K562 (cell line): ENCODE measurements at places on chromosomes 2 and 18.

DNA sequence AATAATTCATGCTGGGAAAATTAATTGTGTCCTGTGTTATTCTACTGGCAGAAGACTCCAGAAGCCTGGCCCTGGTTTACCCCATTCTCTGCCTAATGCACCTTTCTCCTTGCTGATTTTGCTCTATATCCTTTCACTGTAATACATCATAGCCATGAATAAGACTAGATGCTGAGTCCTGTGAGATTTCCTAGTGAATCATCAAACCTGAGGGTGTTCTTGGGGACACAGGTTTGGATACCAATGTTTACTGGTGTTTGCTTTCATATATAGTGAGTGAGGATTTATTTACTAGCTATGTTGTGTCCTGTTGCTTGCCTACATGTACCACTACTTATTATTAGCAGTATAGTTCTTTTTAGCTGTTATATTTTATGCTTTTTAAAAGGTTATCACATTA is 6.5 kb downstream of the METTL5 start:
- peaks cover 79% of the 10 kb centered on the region for H3K36me3 ChIP-seq
- H3K4me3 ChIP-seq: no peak overlapping the region

DNA sequence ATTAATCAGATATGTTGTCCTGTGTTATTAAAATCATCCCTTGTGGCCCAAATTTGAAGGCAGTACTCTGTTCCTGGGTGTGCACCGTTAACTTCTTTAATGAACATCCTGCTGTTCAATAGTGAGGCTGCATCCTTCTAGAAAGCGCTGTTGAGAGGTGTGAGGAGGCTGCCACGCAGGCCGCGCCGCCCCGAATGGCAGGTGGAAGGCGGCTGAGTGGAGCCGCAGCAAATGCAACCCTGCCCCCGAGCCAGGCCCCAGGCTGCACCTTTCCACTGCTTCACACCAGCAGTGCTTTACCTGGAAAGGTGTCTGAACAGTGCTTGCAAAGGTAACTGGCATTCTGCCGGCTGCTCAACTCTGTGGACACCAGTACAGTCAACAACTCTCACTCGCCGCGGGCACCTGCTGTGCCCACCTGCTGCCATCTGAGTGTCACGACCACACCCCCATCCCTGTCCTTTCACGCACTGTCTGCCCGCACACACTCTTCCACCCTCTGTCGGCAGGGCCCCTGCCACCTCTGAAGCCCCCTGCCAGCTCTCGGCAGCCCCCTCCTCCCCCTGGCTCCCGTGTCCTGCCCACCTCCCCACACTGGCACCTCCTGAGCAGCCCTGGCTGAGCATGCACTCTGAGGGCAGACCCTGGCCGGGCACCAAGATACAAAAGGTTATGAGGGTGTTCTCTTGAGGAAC is 70.9 kb downstream of the ODC1 start:
- no peaks in the 10 kb centered on the region; the same call in 2 of the 3 replicates for H3K36me3 ChIP-seq
- H3K27me3 ChIP-seq: no peaks in the 10 kb centered on the region
- peaks cover 5% of the 10 kb centered on the region; the same call in 2 of the 3 replicates for H3K4me1 ChIP-seq
- no peak overlapping the region for H3K27ac ChIP-seq

DNA sequence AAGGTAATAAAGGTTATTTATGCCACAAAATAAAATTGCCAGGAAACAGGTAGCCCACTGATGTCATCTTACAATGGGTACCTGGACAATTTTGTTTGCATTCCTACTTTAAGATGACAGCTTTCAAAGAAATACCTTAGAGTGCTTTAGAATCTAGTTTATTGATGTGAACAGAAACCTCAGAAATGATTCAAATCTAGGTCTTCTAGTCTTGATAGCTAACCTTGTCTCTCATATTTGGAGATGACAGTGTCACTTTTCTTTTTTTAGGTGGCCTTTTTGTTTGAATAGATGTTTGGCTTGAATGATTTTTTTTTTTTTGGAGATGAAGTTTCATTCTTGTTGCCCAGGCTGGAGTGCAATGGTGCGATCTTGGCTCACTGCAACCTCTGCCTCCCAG is 69.1 kb downstream of the PIK3C3 start:
- no peaks in the 10 kb centered on the region for H3K27me3 ChIP-seq
- no peak overlapping the region for H3K4me3 ChIP-seq
- H3K36me3 ChIP-seq: peaks cover 3% of the 10 kb centered on the region; the same call in 1 of the 3 replicates
- no peak overlapping the region for H3K27ac ChIP-seq
- no peak for DNase-seq
- no peaks in the 10 kb centered on the region for H3K4me1 ChIP-seq

- no peaks in the 10 kb centered on the region for H3K36me3 ChIP-seq
- H3K4me3 ChIP-seq: no peak overlapping the region
- H3K4me1 ChIP-seq: no peaks in the 10 kb centered on the region
- no peak overlapping the region for H3K27ac ChIP-seq
- no peak for DNase-seq
- H3K27me3 ChIP-seq: no peaks in the 10 kb centered on the region
These were observed 60.0 kb downstream of the MYO1B start for GRCh38 chr2:191304939-191305875.

- no peak overlapping the region for H3K4me3 ChIP-seq
- no peaks in the 10 kb centered on the region for H3K36me3 ChIP-seq
- DNase-seq: no peak
- H3K27me3 ChIP-seq: peaks cover 5% of the 10 kb centered on the region; the same call in 1 of the 3 replicates
These were observed 88.9 kb upstream of the RBBP8 start for GRCh38 chr18:22844190-22844589.

GRCh38 chr2:181185948-181186347 is 205.5 kb downstream of the UBE2E3 start:
- no peak overlapping the region for H3K4me3 ChIP-seq
- no peaks in the 10 kb centered on the region for H3K36me3 ChIP-seq
- no peaks in the 10 kb centered on the region for H3K27me3 ChIP-seq
- H3K4me1 ChIP-seq: no peaks in the 10 kb centered on the region
- no peak for DNase-seq
- H3K27ac ChIP-seq: no peak overlapping the region

DNA sequence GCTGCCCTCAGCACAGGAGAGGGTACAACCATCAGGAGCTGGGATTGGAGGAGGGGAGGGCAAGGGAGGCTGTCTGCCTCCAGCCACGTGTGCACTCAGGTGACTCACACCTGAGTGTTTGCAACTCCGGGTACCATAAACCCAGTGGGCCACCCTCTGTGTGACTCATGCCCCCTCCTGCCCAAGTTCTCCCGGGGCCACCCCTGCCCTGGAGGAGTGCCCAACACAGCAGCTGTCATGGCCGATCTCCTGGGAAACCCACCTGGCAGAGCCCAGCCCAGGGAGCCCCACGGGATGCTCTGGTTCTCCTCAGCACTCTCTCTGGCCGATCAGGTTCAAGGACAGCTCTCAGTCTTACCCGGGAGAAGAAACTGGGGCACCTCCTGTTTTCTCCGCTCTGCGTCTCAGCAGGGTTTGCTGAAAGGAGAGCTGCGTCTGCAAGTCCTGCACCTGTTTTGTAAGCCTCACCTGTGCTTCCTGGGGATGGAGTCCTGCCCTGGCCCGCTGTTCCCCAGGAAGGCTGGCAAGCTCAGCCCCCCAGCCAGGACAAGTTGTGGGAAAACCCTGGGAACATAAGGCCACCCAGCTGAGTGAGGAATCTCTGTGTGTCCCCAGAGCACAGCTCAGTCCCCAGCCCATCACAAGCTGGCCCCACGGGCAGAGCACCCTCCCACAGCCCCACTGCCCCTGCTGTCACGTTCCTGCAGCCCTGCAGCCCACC is 44.0 kb upstream of the UBE2F start:
- DNase-seq: no peak
- H3K36me3 ChIP-seq: no peaks in the 10 kb centered on the region
- no peak overlapping the region for H3K27ac ChIP-seq
- no peak overlapping the region for H3K4me3 ChIP-seq
